ENCODE measurements at places on chromosomes 6 and 20.
A peak's percentile ranks its signal among the peaks of the same experiment; 100 is the strongest.

GRCh38 chr20:9758752-9759151, 80.1 kb downstream of the PAK5 start:
- DNase-seq: no peak

DNA sequence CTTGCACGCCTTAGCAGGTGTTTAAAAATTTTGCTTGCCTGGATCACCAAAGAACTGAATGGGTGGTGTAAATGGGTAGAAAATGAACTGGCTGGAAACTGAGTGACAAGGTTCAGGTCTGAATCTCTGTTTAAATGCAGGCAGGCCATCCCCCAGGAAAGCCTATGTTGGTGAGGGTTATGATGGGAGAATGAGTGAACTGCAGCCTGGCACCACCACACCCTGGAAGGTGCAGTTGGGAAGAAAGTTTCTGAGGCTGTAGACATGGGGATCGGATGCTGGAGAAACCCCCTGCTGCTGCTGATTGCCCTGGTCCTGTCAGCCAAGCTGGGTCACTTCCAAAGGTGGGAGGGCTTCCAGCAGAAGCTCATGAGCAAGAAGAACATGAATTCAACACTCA, 519 bp downstream of the CSTL1 start:
- no peak for DNase-seq

GRCh38 chr20:23362392-23363256, 642 bp downstream of the GZF1 start:
- DNase-seq: peak; percentile 37

DNA sequence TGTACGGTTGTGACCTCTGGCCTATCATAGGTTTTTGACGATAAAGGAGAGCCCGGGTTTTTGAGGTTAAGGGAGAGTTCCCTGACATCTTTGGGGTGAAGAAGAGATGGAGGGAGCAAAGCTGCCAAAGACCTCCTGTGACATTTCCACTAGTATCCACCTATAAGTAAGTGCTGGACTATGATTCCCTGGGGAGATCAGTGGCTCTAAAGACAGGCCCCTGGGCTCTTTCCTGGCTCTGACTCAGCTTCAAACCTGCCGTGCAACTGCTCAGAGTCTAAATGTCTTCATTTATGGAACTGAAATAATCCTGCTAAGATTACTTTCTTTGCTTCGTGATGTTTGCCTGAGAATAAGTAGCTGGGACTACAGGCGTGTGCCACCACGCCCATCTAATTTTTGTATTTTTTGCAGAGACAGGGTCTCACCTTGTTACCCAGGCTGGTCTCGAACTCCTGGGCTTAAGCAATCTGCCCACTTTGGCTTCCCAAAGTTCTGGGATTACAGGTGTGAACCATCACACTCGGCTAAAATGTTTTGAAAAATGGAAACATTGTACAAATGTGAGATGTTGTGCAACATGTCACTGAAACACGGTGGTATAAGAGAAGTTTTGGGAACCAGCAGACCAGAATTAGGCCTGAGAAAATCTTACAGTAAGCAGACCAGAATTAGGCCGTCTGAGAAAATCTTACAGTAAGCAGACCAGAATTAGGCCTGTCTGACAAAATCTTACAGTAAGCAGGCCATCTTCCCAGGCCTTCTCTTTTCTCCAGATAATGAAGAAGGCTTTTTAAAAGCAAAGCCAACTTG, 1.1 kb upstream of the PAQR8 start:
- no peak for DNase-seq

- peak; percentile 6 for DNase-seq
These were observed 349.9 kb upstream of the SLC35B3 start for GRCh38 chr6:8785223-8785622.

- no peak for DNase-seq
These were observed 36.8 kb downstream of the MTHFD1L start for GRCh38 chr6:150902142-150902776.

DNA sequence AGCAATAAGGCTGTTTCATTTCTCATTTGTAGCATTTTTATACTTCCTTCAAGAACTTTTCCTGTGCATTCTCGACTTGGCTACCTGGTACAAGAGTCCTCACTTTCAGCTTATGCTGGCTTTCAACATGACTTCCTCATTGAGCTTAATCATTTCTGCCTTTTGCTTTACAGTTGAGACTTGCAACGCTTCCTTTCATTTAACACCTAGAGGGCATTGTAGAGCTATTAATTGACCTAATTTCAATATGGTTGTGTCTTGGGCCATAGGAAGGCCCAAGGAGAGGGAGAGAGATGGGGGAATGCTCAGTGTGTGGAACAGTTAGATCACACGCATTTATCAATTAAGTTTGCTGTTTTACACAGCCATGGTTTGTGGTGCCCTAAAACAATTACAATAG, 37.2 kb downstream of the SLC22A2 start:
- peak; percentile 11 for DNase-seq

- DNase-seq: no peak
These were observed 10.9 kb upstream of the ZNF831 start for GRCh38 chr20:59152559-59153354.

GRCh38 chr6:105424175-105424783, 21.4 kb upstream of the PREP start:
- peak; percentile 68 for DNase-seq

GRCh38 chr20:47262365-47263013, 94.0 kb downstream of the ZMYND8 start:
- DNase-seq: no peak

- DNase-seq: no peak
These were observed 35.7 kb downstream of the DNAAF9 start for GRCh38 chr20:3371754-3372153.

GRCh38 chr6:138972226-138972665, 15.8 kb downstream of the REPS1 start:
- peak; percentile 60 for DNase-seq
